ENCODE measurements at places on chromosomes 7 and 10. TPM values are rescaled to one million over a fixed set of nuclear protein-coding genes. Genes with fewer than 3 reads are reported as not detected.

TACC2 gene
- not detected for total RNA-seq

SPAM1 gene
- not detected for total RNA-seq

PTER gene
- 17.8 TPM for total RNA-seq

MMP21 gene
- total RNA-seq: 0.59 TPM

ADAP1 gene
- total RNA-seq: 5.5 TPM

GJD4 gene
- total RNA-seq: not detected

H2BK1 gene
- total RNA-seq: 3.8 TPM

PAX4 gene
- total RNA-seq: not detected

OR2A42 gene
- total RNA-seq: 0.30 TPM

CAMK2B gene
- total RNA-seq: not detected

Measured in CD4-positive, CD25-positive, alpha-beta regulatory T cell (primary cell).